Nephron progenitor cell (in vitro differentiated cells): ENCODE measurements at places on chromosomes 16 and 17.
A peak's percentile ranks its signal among the peaks of the same experiment; 100 is the strongest.

DNA sequence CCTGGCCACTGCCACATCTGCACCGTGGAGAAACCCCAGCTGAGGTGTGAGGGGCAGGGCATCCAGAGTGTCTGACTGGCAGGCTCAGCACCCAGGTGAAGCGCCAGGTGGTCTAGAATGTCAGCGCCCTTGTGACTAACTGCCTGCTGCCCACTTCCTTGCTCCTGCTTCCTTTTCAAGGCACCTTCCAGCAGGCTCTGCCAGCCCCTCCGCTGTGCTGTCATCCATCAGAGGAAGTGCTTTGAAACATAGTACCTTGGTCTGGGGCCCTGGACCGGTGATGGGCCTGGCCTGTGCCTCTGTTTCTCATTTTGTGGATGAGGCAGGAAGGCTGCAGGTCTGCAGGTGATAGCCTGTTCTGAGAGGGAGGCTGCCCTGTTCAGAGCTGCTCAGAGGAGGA lies 5.5 kb downstream of the SPNS2 start:
- DNase-seq = no peak

DNA sequence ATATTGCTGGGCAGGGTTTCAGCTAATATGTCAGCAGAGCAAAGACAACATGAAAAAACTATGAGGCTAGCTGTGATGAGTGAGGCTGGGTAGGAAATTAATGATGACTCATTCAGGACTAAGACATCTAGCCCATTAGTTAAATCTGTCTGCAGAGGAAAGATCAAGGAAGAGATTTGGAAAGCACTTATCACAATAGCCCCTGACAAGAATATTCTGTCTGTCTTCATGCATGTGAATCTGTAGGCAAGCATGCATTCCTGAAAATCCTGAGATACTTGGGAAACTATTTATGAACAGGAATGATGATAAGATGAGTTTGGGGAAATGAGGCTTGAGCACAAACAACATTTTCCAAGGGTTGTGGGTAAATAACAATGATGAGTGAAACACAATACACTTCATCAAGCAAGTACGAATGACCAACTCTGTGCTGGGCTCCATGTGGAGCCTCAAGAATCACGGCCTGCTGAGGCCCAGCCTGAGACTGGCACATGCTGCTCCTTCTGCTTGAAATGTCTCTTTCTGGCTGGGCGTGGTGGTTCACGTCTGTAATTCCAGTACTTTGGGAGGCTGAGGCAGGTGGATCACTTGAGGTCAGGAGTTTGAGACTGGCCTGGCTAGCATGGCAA lies 96.5 kb upstream of the ASIC2 start:
- DNase-seq = no peak

- DNase-seq = no peak
Measured at GRCh38 chr16:30996324-30996984, 11.4 kb downstream of the HSD3B7 start.

DNA sequence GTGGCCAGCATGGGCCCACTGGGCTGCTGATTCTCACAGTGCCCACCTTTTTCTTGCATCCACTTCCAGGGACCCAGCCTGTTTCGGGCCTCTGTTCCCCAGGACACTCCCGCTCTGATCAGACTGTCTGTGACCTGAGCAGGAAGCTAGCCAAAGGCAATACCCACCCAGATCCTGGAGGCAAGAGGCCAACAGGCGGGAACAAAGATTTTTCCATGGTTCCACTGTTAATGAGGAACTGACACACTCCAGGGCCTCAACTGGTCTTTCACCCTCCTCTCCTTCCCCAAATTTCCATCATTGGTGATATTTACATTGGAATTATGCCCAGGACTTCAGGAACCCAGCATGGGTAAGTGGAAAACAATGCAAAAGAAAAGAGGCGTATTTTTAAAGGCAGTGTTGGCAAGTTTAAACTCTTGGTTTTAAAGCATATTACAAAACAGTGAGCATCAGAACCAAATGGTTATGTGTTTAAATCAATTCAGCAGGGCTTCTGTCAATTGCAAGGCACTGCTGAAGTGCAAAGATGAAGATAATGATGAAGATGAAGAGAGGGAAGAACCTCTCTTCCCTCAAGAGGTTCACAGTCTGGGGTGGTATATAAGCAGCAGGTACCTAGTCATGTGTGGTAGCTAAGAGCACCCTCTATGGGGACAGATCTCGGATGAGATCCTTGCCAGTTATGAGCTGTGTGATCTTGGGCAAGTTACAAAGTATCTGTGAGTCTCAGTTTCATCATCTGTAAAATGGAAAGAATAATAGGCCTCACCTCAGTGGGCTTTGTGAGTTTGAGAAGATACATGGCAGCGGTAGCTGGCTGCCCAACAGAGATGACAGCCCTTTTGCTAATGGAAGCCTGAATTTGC lies 14.4 kb upstream of the ATP2A3 start:
- DNase-seq = no peak

DNA sequence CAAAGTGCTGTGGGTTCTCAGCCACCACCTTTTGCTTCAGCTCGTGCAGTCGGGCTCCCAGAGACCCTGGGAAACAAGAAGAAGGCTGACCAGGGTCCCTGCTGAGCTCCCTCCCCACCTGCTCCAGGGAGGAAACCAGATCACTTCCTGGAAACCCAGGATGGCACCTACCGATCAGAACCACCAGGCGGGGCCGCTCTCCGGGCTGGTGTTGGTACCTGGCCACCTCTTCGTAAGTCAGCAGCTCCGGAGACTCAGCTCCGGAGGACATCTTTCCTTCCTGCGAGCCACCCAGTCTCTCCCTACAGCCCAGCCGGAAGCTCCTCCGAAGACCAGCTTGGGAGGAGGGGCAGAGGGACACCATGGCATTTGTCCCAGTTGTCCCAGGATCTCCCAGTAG lies 18.9 kb downstream of the MPP3 start:
- no peak for DNase-seq

- no peak for DNase-seq
Measured at GRCh38 chr17:63966646-63967264, 6.0 kb downstream of the SCN4A start.

DNA sequence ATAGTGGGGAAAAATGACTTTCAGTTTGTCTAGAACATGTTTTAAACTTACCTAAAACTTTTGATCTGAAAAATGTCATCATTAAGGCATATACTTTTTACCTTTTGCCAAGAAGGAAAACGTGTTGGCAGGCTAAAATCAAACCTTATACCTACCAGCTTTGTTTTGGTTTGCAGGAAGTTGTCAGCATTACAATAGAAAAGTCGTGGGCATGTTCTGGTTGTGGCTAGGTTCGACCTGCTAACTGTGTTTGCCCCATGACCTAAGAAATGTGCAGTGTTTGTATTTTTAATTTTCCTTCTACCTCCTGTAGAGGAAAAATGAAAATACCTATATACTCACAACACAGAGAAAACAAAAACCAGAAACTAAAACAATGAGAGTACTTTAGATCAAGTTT lies 13.0 kb downstream of the SKAP1 start:
- no peak for DNase-seq

GRCh38 chr16:58024486-58025350 lies 836 bp upstream of the MMP15 start:
- peak; percentile 38 for DNase-seq

GRCh38 chr16:59573528-59574271 lies 839.6 kb upstream of the GOT2 start:
- no peak for DNase-seq

DNA sequence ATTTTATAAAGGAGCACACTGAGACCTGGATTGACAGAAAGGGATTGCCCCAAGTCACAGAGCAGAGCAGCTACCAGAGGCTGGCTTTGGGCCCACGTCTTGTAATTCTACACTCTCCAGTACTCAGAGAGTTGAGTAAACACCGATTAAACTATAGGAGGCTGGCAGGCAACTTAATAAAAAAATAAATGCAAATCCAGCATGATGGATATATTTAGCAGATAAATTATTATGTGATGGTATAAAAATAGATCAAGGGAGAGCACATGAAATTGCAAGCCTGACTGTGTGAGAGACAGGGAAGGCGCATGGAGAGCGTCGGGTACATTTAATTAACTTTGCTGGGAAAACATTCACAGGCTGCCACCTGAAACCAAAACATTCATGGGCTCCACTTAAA lies 87.7 kb upstream of the CCL2 start:
- no peak for DNase-seq

- no peak for DNase-seq
Measured at GRCh38 chr16:22968931-22969330, 155.0 kb downstream of the HS3ST2 start.

DNA sequence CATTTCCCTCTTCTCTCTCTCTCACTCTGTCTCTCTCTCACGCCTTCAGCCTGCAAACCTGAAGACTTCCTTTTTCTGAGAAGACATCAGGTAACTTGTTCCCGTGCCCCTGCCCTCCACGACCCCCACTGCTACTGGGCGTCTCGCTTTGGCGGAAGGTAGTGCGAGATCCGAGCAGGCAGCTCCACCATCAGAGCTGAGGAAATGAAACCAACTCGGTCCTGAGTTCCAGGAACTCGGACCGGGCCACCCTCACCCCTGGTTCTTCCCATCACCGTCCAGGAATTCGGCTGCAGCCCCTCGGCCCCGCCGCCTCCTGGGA lies 585 bp downstream of the MLKL start:
- no peak for DNase-seq

- peak; percentile 27 for DNase-seq
Measured at GRCh38 chr17:1639549-1640180, 5.9 kb downstream of the SCARF1 start.
